NCI-H1436 (cell line): ENCODE measurements at places on chromosomes 3 and 15.

DNA sequence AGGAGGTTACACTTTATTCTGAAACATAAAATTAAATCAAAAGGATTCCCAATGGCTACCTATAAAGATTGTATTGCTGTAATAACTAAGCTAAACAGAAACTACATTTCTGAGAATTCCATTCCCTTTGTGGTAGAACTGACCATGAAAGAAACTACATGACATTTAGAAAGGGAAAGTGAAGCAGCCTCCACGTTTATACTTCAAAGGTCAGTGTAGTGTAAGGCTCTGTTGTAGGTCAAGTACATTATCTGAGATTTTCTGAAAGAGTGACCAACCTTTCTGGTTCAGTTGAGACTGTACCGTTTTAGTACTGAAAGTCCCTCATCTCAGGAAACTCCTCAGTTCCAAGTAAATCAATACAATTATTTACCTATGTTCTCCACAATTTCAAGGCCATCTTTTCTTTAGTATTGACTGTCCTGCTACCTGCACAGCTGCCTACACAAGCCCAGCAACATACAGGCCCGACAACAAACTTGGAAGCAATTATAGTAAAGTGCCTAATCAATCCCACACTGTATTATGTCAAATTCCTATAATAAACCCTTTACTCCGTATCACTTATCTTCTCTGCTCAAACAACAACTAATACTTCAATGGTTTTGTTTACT lies 343.0 kb downstream of the PLOD2 start:
- no peak for DNase-seq

DNA sequence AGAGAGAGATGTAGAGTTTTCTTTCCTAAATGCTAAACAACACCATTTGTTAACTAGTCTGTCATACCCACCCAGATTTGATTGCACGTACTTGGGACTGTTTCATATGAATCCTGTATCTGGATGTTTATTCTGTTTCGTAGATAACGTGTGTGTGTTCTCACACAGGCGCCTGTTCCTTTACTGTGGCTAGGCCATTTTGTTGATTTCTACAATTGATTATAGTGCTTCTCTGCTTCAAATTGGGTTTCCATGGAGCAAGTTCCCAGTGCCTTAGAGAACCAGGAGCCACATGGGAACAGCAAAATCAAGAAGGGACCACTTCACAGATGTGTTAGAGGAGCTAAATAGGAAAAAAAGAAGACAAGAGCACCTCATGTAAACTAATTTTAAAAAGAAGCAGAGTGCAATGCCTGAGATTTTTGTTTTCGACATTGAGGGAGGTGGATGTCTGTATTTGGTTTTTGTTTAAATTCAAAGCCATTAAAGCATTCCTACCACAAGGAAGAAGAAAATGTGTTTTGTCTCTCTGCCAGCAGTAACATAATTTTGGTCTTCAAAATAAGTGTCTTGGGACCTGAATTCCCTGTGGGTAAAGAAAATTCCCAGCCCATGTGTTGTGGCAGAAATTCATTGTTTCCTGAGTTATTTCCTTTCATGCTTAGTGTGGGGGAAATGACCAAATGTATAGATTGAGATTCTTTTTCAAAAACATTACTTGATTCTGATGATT lies 424.0 kb upstream of the C2CD4B start:
- no peak for DNase-seq

DNA sequence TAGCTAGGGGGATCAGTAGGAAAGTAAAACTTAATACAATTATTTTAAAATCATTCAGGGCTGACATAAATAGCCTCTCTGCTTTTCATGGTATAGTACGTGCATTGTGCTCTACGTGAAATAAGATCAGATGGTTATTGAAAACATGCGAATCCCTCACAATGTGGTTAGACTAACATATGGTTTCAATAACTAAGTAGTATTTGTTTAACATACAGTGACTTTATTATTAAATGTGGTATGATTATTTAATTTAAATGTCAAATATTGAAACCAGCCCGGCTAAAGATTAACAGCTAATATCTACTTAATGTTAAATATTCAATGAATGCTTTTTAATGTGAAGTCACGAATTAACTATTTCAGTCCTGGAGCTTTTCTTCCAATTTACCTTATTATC lies 473.9 kb upstream of the THBS1 start:
- no peak for DNase-seq

GRCh38 chr15:35166730-35167359 lies 81.8 kb upstream of the NANOGP8 start:
- DNase-seq, result no peak

DNA sequence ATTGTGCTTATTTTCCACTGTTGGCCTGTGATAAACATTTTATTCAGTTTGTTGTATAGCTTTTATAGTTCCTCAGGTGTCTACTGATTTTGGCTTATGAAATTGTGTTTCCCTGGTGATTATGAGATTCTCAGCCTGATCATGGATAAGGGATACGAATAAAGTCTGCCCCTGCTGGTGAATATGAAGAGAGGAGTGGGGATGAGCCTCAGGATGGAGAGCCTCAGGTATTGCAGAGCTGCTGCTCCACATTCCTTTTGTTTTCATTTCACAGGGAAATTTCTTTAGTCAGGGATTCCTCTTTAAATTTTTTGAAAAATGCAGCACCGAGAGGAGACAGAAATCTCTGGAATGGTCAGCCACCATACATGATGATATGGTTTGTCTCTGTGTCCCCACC lies 14.7 kb upstream of the RAB6B start:
- no peak for DNase-seq
